A549 treated with DMSO at 1 μM for 4 hours (cell line): ENCODE measurements at places on chromosomes 3 and 15. TPM values are rescaled to one million over a fixed set of nuclear protein-coding genes. Genes with fewer than 3 reads are reported as not detected.

ADCY5 gene
- 0.31 to 0.63 TPM (median 0.46 TPM) in 5 replicates for total RNA-seq

IQCF5 gene
- total RNA-seq: not detected in 5 replicates

SLC12A8 gene
- 1.0 to 1.4 TPM (median 1.2 TPM) in 5 replicates for total RNA-seq

CXCR6 gene
- total RNA-seq: not detected in 5 replicates

TAGLN3 gene
- not detected in 5 replicates for total RNA-seq

CP gene
- total RNA-seq: 3.8 to 7.8 TPM (median 6.4 TPM) in 5 replicates

TERC gene
- 0.93 TPM in 1 of 5 replicates, not detected in the others for total RNA-seq

TRH gene
- total RNA-seq: not detected in 5 replicates

MST1R gene
- total RNA-seq: 7.2 to 8.6 TPM (median 8.2 TPM) in 5 replicates

SLC49A4 gene
- 9.7 to 17.2 TPM (median 15.8 TPM) in 5 replicates for total RNA-seq

TTC23 gene
- 9.6 to 12.7 TPM (median 12.0 TPM) in 5 replicates for total RNA-seq

SLC22A13 gene
- total RNA-seq: 0.05 to 0.09 TPM in 2 of 5 replicates, not detected in the others

NR1I2 gene
- total RNA-seq: not detected in 5 replicates

FBXW12 gene
- total RNA-seq: not detected in 5 replicates

PIGB gene
- total RNA-seq: 11.4 to 15.0 TPM (median 13.7 TPM) in 5 replicates

SLC28A1 gene
- 0.08 TPM in 1 of 5 replicates, not detected in the others for total RNA-seq

ARPP19 gene
- total RNA-seq: 96.1 to 135 TPM (median 117 TPM) in 5 replicates

CELF6 gene
- total RNA-seq: 0.03 to 0.19 TPM (median 0.15 TPM) in 5 replicates

SLC12A1 gene
- total RNA-seq: not detected in 5 replicates

LRRC15 gene
- total RNA-seq: 0.14 to 0.25 TPM (median 0.17 TPM) in 5 replicates

SLC9C1 gene
- not detected in 5 replicates for total RNA-seq

MKRN3 gene
- 2.2 to 3.6 TPM (median 2.8 TPM) in 5 replicates for total RNA-seq

DZIP1L gene
- total RNA-seq: 5.7 to 6.8 TPM (median 6.6 TPM) in 5 replicates

TTLL13 gene
- 0.14 to 0.16 TPM (median 0.15 TPM) in 4 of 5 replicates, not detected in the other for total RNA-seq

SCG3 gene
- 0.02 to 0.20 TPM (median 0.05 TPM) in 5 replicates for total RNA-seq

VEPH1 gene
- total RNA-seq: 0.07 to 0.14 TPM (median 0.07 TPM) in 3 of 5 replicates, not detected in the others

SERINC4 gene
- total RNA-seq: 0.06 to 0.23 TPM (median 0.12 TPM) in 4 of 5 replicates, not detected in the other

HRG gene
- total RNA-seq: not detected in 5 replicates

SPTSSB gene
- total RNA-seq: not detected in 5 replicates

SERPINI2 gene
- total RNA-seq: not detected in 5 replicates

SSUH2 gene
- 0.47 to 1.0 TPM (median 0.90 TPM) in 5 replicates for total RNA-seq

PDHB gene
- 57.9 to 68.2 TPM (median 64.1 TPM) in 5 replicates for total RNA-seq

GRK7 gene
- 0.02 TPM in 1 of 5 replicates, not detected in the others for total RNA-seq

PPM1L gene
- 0.59 to 0.95 TPM (median 0.67 TPM) in 5 replicates for total RNA-seq

EAF2 gene
- total RNA-seq: 2.4 to 2.9 TPM (median 2.8 TPM) in 5 replicates
